ENCODE measurements at places on chromosomes 7 and 10. TPM values are rescaled to one million over a fixed set of nuclear protein-coding genes. Genes with fewer than 3 reads are reported as not detected.

Gene PODXL
- 46.7 TPM for total RNA-seq

Gene TTYH3
- total RNA-seq = 51.6 TPM

Gene CLDN12
- total RNA-seq = 37.4 TPM

Gene TMEM26
- 0.81 TPM for total RNA-seq

Gene ADCY1
- total RNA-seq = 13.7 TPM

Gene HIP1
- 27.0 TPM for total RNA-seq

Gene AGBL3
- 5.6 TPM for total RNA-seq

Gene FGFR2
- 17.7 TPM for total RNA-seq

Gene PSMA2
- 55.6 TPM for total RNA-seq

Gene EPHB4
- total RNA-seq = 46.6 TPM

Gene CYP2C19
- total RNA-seq = 0.10 TPM

Gene SPDYE9
- total RNA-seq = not detected

Gene TBX20
- not detected for total RNA-seq

Gene SFRP5
- total RNA-seq = 0.56 TPM

Gene EPHA1
- 0.24 TPM for total RNA-seq

Gene EIF4EBP2
- 50.1 TPM for total RNA-seq

Gene RTKN2
- 0.19 TPM for total RNA-seq

Gene BTBD16
- total RNA-seq = not detected

Gene CALML5
- total RNA-seq = not detected

Gene GPR22
- not detected for total RNA-seq

Gene IQUB
- total RNA-seq = 0.97 TPM

Gene TAS2R4
- total RNA-seq = 1.3 TPM

Gene VGF
- not detected for total RNA-seq

Gene PON1
- total RNA-seq = not detected

Gene PPP1R3C
- 51.2 TPM for total RNA-seq

Gene ASZ1
- total RNA-seq = not detected

Gene CPXM2
- total RNA-seq = 200 TPM

Gene VAX1
- not detected for total RNA-seq

Gene VIPR2
- 7.6 TPM for total RNA-seq

Gene ZPBP
- not detected for total RNA-seq

Gene GBX1
- not detected for total RNA-seq

Gene TMEM229A
- 0.10 TPM for total RNA-seq

Gene MRLN
- not detected for total RNA-seq

Gene ZNF467
- total RNA-seq = 12.0 TPM

Gene HMX2
- total RNA-seq = not detected

Gene PDE1C
- 47.8 TPM for total RNA-seq

Gene LRIT1
- not detected for total RNA-seq

Gene ZNF138
- 7.0 TPM for total RNA-seq

Gene NKX6-2
- not detected for total RNA-seq

Gene TMEM213
- not detected for total RNA-seq

Gene ABCA13
- total RNA-seq = 0.10 TPM

Gene TMEM139
- total RNA-seq = 0.29 TPM

Gene ZNF438
- total RNA-seq = 12.4 TPM

Gene EGFR
- 87.2 TPM for total RNA-seq

Gene LCOR
- total RNA-seq = 36.0 TPM

Gene PRKG1
- 94.5 TPM for total RNA-seq

Gene TFPI2
- total RNA-seq = 4.9 TPM

Gene PAXIP1
- 7.4 TPM for total RNA-seq

Gene NKX2-3
- not detected for total RNA-seq

Gene ASB10
- total RNA-seq = not detected

Gene SH2B2
- 4.6 TPM for total RNA-seq

Gene MOGAT3
- total RNA-seq = not detected

Gene AKR1E2
- 11.4 TPM for total RNA-seq

Gene POM121L12
- not detected for total RNA-seq

Gene BMPER
- total RNA-seq = 7.1 TPM

Gene LRRC17
- total RNA-seq = 11.1 TPM

Gene ASB4
- not detected for total RNA-seq

Data from posterior vena cava (tissue), 2 donors.